NCI-H2171 (cell line): ENCODE measurements at places on chromosomes 5 and 9.

GRCh38 chr9:131405428-131405827 lies 11.5 kb downstream of the PRRC2B start:
- no peak for DNase-seq

- no peak for DNase-seq
Measured at GRCh38 chr5:174608631-174609097, 115.7 kb upstream of the MSX2 start.

DNA sequence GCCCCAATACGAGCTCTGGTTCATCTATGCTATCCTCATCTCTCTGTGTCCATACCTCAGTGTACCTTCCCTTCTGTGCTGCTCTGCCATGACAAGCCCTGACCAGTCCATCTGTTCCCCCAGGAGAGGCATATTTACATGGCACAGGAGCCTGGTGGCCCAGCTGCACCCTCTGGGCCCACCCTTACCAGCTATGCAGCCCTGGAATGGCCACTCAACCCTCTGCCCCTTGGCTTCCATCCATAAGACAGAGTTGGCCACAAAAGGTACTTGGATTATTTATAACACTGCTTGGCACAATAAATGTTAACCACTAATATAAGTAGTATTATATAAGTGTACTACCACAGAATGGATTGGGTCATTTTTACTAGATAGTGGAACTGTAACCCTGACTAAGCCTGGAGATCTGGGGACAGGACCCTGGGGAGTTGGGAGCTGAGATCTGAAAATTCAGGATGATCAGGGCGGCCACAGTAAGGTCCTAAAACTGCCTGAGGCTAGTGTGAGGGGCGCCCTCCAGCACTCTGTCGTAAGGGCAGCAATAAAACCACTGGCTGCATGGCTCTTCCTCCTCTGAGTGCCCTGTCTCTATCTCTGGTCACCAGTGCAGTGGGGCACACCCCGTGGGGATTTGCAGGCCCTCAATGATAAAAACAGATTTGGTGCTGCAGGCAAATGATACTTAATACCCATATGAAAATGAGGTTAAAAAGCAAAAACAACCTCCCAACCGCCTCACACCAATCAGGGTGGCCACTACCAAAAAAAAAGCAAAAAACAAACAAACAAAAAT lies 65.8 kb downstream of the SEMA4D start:
- DNase-seq: no peak

- DNase-seq: no peak
Measured at GRCh38 chr5:151095341-151096000, 14.6 kb upstream of the TNIP1 start.

DNA sequence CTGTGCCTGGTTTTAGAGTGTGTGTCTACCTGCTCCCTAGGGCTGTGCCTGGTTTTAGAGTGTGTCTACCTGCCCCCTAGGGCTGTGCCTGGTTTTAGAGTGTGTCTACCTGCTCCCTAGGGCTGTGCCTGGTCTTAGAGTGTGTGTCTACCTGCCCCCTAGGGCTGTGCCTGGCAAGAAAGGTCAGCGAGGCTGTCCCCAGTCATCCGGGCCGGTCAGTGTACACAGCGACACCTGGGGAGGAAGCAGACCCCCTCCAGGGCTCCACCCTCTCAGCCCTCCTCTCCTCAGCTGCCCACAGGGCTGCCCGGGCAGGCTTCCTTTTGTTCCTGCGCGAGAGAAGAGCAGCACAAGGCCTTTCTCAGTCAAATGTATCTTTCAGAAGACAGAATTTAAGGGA lies 4.1 kb downstream of the NRARP start:
- DNase-seq: no peak

DNA sequence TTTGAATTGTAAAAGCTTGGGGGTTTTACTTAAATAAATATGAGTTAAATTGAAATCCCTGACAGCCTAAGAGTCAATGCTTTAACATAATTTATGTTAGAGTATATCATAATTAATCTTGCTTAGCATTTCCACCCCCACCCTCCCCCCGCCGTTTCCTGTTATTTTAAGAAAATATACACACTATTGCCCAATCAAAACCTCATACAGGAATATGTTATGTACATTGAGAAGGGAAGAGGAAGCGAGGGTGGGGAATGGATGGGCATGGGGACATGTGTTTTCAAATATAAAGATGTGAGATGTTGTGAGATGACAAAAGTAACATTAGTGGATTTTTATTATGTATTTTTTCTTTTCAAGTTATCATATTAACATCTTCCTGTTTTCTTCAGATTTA lies 561.1 kb upstream of the MEF2C start:
- DNase-seq: no peak

GRCh38 chr5:78041805-78042204 lies 252.7 kb downstream of the AP3B1 start:
- DNase-seq: no peak

- peak; percentile 27 for DNase-seq
Measured at GRCh38 chr9:21434202-21435014, 5.8 kb upstream of the IFNA1 start.

- no peak for DNase-seq
Measured at GRCh38 chr9:123607479-123607878, 251.5 kb downstream of the CRB2 start.

- no peak for DNase-seq
Measured at GRCh38 chr5:163512526-163512925, 7.1 kb downstream of the MAT2B start.

GRCh38 chr9:138006576-138007233 lies 129.1 kb downstream of the CACNA1B start:
- DNase-seq: no peak

DNA sequence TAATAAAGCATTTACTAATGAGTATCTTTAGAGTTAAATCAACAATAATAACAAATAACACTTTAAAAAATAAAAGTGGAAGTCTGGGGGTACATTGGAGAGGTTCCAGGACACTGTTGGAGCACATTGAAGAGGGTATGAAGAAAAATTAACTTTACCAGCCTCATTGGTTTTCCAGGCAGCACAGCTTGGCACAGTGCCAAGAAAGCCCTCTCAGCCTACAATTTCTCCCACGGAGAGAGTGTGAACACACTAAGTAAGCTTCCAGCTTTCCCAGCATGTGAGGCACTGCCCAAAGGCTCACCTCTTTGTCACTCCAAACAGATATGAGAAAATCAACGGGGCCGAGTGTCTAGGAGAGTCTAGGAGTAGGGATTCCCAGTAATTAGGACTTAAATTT lies 1912.8 kb upstream of the NUDT12 start:
- no peak for DNase-seq

DNA sequence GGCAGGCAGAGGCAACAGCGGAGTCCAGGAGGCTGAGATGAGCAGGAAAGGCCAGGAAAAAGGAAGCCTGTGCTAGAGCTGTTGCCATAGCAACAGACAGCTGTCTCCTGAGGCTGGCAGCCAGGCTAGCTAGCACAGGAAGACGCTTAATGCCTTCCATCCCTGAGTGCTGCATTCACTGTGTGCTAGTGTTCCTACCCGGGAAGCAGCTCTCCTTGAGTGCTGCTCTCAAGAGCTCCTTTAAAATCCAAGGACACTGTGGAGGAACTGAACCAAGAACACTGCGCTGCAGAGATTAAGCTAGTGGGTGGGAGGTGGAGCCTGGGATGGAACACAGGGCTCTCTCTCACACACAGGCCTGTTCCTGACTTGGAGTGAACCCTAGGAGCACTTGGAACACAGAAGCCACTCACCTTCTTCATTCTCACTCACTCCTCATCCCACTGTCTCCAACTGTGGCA lies 53.5 kb upstream of the IL7R start:
- DNase-seq: peak; percentile 85

GRCh38 chr9:134494273-134494815 lies 147.3 kb upstream of the COL5A1 start:
- DNase-seq: no peak

DNA sequence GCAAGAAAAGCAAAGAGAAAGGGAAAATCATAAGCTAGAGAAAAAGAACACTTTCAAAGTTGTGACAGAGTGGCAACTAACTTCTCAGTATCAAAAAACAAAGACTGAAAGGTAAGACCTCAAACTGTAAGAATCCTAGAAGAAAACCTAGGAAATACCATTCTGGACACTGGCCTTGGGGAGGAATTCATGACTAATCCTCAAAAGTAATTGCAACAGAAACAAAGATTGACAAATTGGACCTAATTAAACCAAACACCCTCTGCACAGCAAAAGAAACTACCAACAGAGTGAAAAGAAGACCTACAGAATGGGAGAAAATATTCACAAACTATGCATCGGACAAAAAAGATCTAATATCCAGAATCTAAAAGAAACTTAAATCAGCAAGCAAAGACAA lies 79.1 kb downstream of the FEM1C start:
- no peak for DNase-seq

DNA sequence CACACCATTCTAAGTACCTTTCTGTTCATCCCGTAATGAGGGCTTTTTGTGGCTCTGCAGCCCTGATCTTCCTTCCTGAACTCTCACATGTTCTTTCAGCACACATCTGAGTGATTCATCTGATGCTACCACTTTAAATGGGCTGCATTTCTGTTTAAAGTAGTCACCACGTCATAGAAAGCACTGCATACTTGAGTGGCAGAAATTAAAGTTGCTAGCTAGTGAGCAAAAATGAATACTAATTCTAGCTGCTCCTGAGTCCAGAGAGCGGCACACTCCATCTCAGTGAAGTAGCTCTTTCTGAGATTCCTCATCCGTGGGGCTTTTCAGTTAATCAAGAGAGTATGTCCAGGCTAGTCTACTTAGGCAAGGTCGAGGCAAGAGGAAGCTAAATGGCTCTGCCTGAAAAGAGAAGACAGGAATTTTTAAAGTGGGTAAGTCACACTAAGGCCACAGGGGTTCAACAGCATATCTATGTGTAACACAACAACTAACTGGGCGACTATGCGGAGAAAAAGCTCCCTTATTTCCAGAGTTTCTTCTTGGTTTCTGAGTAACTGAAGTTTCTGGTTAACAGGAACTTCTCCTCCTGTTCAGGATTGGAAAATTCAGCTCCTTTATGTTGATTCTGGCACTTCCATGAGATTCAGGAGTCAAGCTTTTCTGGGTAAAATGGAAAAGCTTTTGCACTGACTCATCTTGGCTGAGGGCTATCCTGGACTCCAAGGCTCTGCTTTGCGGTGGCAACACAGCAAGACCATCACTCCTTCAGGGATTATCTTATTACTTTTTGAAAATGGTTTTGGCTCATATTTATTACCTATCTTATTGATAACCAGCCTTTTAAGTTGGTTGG lies 109.5 kb downstream of the TAF11L14 start:
- no peak for DNase-seq

GRCh38 chr5:140266471-140267200 lies 36.3 kb downstream of the PFDN1 start:
- DNase-seq: no peak

GRCh38 chr9:99181621-99182020 lies 40.1 kb downstream of the ALG2 start:
- DNase-seq: no peak

DNA sequence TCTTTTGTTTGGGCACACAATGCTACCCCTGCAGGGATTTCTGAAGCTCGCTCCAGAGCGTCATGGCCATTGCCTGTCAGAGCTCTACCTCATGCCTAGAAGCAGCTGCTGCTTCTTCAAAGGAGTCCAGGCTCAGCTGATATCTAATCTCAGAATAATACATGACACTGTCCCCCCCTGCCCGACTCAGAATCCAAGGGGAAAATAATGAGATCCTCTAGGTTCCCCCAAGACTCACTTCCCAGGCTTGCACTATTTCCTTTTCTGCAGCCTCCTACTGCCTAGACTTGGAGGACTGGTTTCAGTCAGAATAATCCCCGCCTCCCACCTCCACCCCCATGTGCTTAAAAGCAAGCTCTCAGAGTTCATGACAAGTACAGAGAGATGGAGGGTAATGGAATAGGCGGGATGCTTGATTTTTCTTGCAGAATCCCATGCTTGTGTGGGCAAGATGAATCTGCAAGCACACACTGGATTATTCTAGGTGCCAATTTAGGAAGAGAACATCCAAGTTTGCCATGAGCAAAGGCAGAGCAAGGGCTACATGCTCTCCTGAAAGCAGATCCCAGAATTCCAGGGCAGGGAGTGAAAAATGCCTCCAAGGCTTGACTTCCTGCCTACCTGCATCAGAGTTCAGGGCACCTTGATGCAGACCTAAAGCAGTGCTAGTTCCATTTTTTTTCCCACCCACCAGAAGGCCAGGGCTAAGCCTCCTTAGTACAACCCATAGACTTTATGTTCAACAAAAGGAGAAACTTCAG lies 97.4 kb upstream of the IFNK start:
- DNase-seq: no peak

GRCh38 chr9:103168254-103168653 lies 173.1 kb downstream of the CYLC2 start:
- no peak for DNase-seq

DNA sequence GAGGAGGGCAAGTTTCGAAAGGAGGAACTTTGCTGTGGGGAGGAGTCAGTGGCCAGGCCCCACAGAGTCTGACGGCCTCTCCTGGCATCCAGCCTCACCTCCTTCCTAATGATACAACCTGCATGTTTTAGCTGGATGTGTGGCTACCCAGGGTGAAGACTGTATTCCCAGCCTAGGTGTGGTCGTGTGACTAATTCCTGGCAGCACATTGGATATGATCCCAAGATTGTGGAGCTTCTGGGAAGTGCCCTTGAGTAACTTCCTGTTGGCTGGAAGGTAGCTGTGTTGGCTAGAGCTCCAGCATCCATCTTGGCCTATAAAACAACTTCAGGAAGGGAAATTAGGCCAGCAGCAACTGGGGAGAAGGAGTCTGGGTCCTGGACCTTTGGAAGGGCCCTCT lies 19.0 kb upstream of the LPCAT1 start:
- no peak for DNase-seq

DNA sequence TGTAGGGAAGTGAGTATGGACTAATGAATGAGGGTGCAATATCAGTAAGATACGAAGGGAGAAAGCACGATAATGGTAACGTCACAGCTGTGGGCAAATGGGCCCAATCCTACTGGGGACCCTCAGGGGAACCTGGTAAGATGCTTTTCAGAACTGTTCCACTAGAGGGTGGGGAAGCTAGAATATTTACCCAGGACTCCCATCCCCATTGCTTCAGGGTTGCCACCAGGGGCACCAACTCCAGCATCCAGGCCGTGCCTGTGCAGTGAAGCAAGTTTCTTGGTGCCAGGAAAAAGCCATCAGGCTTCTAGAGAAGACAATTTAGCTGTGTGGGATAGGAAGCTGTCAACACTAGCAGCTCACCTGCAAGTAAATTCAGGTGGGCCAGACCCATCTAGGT lies 409.3 kb downstream of the AGTPBP1 start:
- DNase-seq: no peak

DNA sequence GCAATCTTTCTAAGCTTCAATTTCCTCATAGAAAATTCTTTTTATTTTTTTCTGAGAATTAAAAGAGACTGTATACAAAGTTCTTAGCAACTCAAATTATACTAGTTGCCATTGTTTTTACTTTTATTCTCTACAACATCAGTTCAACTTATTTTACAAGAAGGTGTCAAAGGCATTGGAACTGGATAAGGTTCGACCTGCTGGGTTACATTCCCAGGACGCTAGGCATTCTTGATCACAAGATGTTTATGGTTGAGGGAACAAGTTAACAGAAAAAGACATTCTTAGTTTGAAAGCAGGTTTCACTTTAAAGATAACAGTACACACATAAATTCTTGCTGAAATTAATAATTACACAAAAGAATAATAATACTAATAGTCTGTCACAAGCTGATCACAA lies 163.5 kb upstream of the SNX2 start:
- DNase-seq: no peak

GRCh38 chr5:3034881-3035280 lies 283.4 kb upstream of the IRX2 start:
- DNase-seq: no peak

GRCh38 chr9:110343551-110343950 lies 5.9 kb upstream of the TXNDC8 start:
- no peak for DNase-seq
